Right renal pelvis (tissue), 4 donors: ENCODE measurements at places on chromosomes 1 and 21.
A peak's percentile ranks its signal among the peaks of the same experiment; 100 is the strongest.

DNA sequence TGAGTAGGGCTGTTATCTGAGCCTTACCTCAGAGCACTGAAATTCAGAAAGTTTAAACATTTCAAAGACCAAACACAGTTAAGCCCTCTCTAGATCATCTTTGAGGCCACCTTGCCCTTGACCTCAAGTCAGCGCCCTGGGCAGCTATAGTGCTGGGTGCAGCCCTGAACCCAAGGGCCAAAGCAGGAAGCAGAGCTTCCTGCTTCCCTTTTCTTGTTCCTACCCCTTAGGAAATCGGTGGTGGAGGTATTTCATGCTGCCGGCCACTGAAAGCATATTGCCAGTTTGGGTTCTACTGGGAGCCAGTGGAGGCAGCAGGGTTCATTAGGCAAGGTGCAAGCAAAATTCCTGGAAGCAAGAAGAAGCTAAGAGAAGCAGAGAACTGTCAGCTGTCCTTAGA, 26.1 kb downstream of the CD244 start:
- DNase-seq: no peak

DNA sequence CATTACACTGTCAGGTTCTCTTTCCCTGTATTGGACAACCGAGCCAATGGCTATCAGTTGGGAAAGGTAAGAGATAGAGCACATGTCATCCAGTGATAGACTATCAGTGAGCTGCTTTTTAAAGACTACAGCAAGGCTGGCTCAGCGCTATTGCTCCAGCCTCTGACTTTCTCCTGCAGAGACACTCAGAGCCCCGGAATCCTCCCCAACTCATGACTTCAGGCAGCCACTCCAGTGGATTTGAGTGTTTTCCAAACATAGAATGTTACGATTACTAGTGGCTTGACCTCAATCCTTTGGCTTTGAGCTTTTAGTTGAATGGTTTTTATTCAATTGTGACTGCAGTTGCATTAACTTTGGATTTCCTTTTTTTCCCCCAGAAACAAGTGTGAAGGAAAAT, 331.9 kb downstream of the DISC1 start:
- DNase-seq: no peak

DNA sequence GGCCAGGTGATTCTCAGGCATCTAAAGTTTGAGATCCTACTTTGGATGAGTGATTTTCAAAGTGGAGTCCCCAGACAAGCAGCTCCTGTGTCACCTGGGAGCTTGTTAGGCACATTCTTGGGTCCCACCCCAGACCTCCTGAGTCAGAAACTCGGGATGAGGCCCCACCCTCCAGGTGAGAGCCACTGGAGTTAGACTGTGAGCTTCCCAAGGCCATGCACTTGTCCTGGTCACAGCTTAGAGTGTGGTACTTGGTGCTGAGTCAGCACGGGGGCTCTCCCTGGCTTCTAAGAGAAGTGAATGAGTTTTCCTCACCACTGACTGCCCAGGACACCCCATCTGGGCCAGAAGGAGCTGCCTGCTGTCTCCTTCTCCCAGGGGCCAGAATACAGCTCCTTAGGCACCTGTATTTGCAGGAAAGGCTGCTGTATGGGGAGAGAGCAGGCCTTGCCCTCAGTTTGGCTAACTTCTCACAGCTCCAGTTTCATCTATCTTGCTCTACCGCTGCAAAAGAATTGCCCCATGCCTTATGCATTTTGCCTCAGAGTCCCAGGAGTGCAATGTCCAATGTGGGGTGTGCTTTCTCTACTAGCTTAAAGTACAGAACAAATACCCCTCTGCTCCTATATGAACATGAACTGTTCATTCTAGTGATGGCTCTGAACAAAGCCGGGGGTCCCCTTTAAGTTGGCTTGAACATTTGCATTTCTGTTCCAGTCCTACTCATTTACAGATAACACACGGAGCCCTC, 98.1 kb downstream of the PSMG1 start:
- DNase-seq: no peak

- no peak for DNase-seq
Measured at GRCh38 chr1:64536836-64537490, 67.0 kb downstream of the CACHD1 start.

GRCh38 chr1:27592232-27592930, 11.6 kb downstream of the AHDC1 start:
- DNase-seq: no peak

- no peak for DNase-seq
Measured at GRCh38 chr1:18645747-18646090, 15.1 kb downstream of the PAX7 start.

DNA sequence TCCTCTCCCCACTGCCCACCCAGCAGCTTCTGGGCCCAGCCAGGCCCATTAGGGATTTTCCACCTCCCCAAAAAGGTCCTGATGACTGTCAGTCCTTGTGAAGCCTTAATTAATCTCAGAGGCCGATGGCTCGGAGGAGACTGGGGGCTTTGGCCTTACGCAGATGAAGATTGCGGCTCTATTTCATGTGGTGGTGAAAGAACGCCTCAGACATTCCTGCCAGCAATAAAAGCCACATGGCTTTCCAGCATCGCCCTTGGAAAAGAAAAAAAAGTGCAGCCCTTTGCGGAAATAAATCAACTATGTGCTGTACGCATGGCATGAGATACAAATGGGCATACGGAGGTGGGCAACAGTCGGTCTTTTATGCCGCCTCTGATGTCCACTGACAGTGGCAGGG, 6.6 kb upstream of the RUNX3 start:
- DNase-seq: no peak

GRCh38 chr21:39126486-39126806, 56.8 kb downstream of the PSMG1 start:
- DNase-seq: no peak

DNA sequence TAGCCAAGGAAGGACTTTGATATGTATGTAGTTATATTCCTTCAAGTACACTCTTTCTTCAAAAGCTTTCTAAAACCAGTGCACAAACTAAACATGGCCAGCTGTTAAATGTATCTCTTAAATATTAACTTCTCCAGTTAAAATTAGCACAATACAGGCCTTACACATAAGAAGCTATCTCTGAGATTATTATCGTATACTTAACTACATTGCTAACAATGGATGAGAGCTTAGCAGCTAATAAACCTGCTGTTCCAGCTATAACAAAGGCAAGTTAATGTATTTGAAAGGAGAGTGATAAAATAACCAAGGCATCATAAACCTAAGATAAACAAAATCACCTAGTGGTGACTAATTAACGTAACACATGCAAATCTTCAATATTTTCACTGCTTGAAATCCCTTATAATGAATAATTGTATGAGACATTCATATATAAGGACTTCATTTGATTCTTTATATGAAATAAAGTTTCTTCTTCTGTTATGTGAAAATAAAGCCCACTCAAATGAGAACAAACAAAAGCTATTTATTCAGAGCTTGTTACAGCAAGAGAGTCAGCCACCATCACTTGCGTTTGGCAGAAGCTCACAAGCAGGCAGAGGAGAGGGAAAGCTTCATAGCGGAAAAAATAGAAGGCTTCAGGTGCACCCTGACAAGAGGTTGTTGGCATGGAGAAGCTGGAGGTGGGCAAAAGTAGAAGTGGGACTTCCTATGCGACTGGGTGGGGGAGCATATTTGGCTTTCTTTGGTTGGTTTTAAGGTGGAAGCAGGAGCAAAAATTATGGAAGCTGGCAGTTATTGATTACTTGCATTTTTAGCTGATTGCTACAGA, 274.1 kb upstream of the CHRM3 start:
- no peak for DNase-seq

- DNase-seq: no peak
Measured at GRCh38 chr1:21341517-21342078, 51.3 kb upstream of the ECE1 start.

DNA sequence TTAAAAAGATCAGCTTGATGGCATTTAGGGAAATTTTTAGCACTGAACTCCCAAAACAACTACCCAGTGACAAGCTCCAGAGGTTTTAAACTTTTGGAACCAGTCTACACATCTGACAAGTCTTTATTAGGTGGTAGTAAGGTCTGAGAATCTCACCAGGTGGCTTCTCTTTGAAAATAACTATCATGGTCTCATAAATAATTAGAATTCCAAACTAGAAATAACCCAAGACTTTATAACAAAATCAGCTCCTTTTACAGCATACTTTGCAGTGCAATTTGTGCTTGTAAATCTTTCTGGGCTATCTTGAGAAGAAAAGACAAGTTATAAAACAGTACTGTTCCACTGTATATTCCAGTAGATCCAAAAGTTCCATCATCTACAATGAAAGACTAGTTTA, 108.7 kb downstream of the LTN1 start:
- DNase-seq: no peak

GRCh38 chr1:228737601-228738041, 2.3 kb downstream of the RHOU start:
- DNase-seq: no peak

GRCh38 chr1:198856601-198857000, 217.8 kb downstream of the PTPRC start:
- DNase-seq: no peak

DNA sequence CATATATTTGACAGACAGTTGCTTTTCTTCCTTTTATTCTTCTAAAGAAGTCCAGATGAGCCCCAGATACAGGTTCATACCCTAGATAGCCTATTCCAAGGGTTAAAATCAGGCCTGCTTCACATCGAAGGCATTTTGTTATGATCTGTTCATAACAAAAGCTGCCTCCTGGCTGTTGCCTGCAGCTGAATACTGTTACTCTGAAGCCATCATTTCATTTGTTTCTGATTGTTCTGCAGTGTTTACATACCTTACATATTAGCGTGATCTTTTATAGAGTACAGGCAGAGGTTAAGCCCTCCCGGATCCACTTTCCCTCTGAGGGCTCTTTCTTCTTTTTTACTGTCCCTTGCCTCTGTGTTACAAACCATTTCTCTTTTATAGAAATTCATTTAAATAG, 219.0 kb upstream of the HOOK1 start:
- no peak for DNase-seq

DNA sequence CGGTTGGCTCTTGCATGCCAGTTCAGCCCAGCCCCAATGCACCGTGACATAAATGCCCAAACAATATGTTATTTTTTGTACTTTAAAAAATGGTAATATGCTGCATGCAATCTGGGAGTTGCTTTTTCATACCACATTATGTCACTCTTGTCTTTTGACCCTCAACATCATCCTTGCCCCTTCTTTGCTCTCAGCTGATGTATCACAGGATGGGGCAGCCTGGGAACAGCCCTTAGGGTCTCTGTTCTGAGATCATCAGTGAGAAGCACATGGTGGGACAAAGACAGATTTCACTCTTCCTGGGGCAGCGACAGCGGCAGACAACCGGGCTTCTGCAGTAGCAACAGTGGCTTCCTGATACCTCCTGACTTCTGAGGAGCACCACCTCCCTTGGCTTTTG, 79.5 kb downstream of the SETD4 start:
- DNase-seq: no peak

GRCh38 chr1:227728059-227728891, 6.8 kb downstream of the JMJD4 start:
- DNase-seq: peak; percentile 41

DNA sequence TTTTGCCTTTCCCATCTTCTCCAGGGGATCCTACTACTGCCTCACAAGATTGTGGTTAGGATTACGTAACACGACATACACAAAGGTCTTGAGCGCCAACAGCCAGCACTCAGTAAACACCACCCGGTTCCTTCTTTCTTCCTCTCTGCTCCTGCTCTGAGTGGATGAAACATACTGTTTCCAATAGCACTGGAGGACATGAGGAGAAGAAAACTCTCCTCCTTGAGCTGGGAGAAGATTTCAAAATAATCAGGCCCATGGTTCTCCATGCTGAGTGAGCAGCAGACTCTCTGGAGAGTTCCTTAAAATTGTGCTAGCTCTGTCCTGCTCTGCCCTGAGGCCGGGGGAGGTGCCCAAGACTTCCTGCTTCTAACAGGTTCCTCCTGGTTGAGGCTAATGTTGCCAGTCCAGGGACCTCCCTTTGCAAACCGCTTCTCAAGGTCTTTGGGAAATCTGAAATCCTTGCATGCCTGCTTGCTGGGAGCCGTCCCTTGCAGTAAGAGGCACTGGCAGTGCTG, 29.4 kb upstream of the MX1 start:
- DNase-seq: no peak
